ENCODE measurements at places on chromosomes 4 and X. TPM values are rescaled to one million over a fixed set of nuclear protein-coding genes. Genes with fewer than 3 reads are reported as not detected.

The ARR3 gene
- total RNA-seq = not detected

The TRAM1L1 gene
- total RNA-seq = not detected

The VCX3A gene
- not detected for total RNA-seq

The LETM1 gene
- 44.0 TPM for total RNA-seq

The MAGEA2 gene
- not detected for total RNA-seq

The ANOS1 gene
- 0.08 TPM for total RNA-seq

- no peak for DNase-seq
- no peaks in the 10 kb centered on the region for H3K36me3 ChIP-seq
- H3K4me3 ChIP-seq = no peak overlapping the region
- H3K4me1 ChIP-seq = peaks cover 2% of the 10 kb centered on the region
- H3K27ac ChIP-seq = no peak overlapping the region
- peaks cover 6% of the 10 kb centered on the region for H3K27me3 ChIP-seq
These were observed 33.3 kb upstream of the DSPP start for GRCh38 chr4:87574996-87575395.

GRCh38 chrX:27966492-27966891, 14.8 kb downstream of the DCAF8L1 start:
- no peaks in the 10 kb centered on the region for H3K4me1 ChIP-seq
- no peaks in the 10 kb centered on the region for H3K27me3 ChIP-seq
- no peak overlapping the region for H3K27ac ChIP-seq
- DNase-seq = no peak

- no peaks in the 10 kb centered on the region for H3K4me1 ChIP-seq
- H3K36me3 ChIP-seq = no peaks in the 10 kb centered on the region
- no peak for DNase-seq
- no peak overlapping the region for H3K27ac ChIP-seq
- no peak overlapping the region for H3K4me3 ChIP-seq
These were observed 102.9 kb downstream of the CLCN4 start for GRCh38 chrX:10259716-10260115.

DNA sequence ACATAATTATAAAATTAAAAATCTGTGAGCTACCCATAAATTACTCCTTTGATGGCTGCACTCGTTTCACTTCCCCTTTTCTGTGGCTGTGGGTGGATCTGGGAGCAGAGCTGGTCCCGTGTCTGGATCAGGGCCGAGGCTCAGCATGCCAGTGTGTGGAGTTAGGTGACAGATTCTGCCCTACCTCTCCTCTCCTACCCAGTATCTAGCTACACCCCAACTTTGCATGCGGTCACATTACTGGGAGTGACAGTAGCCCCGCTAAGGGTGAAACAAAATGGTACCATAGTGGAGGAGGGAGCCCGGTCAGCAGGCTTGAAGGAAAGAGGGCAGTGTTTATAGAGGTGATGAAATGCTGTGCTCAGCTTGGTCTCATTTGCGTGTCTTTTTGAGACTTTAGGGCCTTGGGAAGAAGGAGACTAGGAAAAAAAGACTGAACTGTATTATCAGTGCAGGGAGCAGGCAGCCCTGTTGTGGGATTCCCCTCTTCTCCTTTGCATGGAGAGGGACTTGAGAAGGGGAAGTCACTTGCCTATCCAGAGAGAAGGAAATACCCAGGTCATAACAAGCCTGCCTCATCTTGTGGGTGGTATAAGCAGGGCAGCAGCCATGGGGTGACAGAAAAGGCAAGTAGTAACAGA, 48.4 kb downstream of the ARHGAP10 start:
- no peak for DNase-seq
- H3K4me1 ChIP-seq = peaks cover 8% of the 10 kb centered on the region
- H3K27me3 ChIP-seq = no peaks in the 10 kb centered on the region
- H3K4me3 ChIP-seq = no peak overlapping the region
- H3K27ac ChIP-seq = peak overlapping the region; percentile 1

- H3K4me3 ChIP-seq = no peak overlapping the region
- DNase-seq = no peak
- no peaks in the 10 kb centered on the region for H3K27me3 ChIP-seq
- no peak overlapping the region for H3K27ac ChIP-seq
These were observed 185.8 kb downstream of the SHOX start for GRCh38 chrX:816411-816810.

GRCh38 chrX:105114554-105115130, 105.9 kb downstream of the TEX13A start:
- no peak overlapping the region for H3K27ac ChIP-seq
- no peak overlapping the region for H3K4me3 ChIP-seq
- no peaks in the 10 kb centered on the region for H3K27me3 ChIP-seq
- no peaks in the 10 kb centered on the region for H3K4me1 ChIP-seq

- H3K4me3 ChIP-seq = no peak overlapping the region
- no peak overlapping the region for H3K27ac ChIP-seq
- no peaks in the 10 kb centered on the region for H3K36me3 ChIP-seq
- DNase-seq = no peak
These were observed 47.3 kb upstream of the NSG1 start for GRCh38 chr4:4339504-4340085.

GRCh38 chr4:124943145-124943889, 230.8 kb upstream of the ANKRD50 start:
- H3K4me1 ChIP-seq = no peaks in the 10 kb centered on the region
- H3K27me3 ChIP-seq = no peaks in the 10 kb centered on the region
- no peaks in the 10 kb centered on the region for H3K36me3 ChIP-seq
- no peak overlapping the region for H3K4me3 ChIP-seq
- no peak for DNase-seq

DNA sequence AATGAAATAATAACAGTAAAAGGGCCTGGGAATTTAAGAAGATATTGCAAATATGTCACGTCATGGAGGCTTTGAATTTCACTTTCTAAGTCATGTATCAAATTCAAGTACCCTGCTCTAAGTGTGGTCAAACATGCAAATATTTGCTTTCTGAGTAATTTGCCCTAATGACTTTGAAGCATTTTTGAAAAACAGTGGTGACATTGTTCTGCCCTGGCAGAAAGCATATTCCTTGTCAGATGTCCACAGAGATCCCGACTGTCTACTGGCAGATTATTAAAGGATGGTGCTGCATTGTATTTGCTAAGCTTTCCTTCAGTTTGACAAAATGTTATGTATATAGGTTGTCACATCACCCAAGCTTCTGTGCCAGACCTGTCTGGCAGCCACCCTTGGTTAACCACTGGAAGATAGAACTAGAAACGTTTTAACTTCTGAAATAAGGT, 92.5 kb downstream of the ANK2 start:
- H3K36me3 ChIP-seq = no peaks in the 10 kb centered on the region
- no peak overlapping the region for H3K4me3 ChIP-seq
- H3K4me1 ChIP-seq = peaks cover under 1% of the 10 kb centered on the region
- no peak overlapping the region for H3K27ac ChIP-seq

- H3K36me3 ChIP-seq = no peaks in the 10 kb centered on the region
- DNase-seq = no peak
- H3K4me3 ChIP-seq = no peak overlapping the region
- no peak overlapping the region for H3K27ac ChIP-seq
These were observed 28.9 kb upstream of the GPC4 start for GRCh38 chrX:133444196-133444595.

GRCh38 chr4:180058691-180059215, 2184.4 kb upstream of the TENM3 start:
- H3K36me3 ChIP-seq = no peaks in the 10 kb centered on the region
- H3K27me3 ChIP-seq = peaks cover 70% of the 10 kb centered on the region
- peaks cover 13% of the 10 kb centered on the region for H3K4me1 ChIP-seq
- peak; percentile 41 for DNase-seq
- no peak overlapping the region for H3K27ac ChIP-seq

- DNase-seq = no peak
- H3K36me3 ChIP-seq = peaks cover 31% of the 10 kb centered on the region
- H3K27ac ChIP-seq = no peak overlapping the region
- peaks cover 20% of the 10 kb centered on the region for H3K4me1 ChIP-seq
- no peak overlapping the region for H3K4me3 ChIP-seq
These were observed 4.9 kb downstream of the SEPTIN11 start for GRCh38 chr4:76954489-76954888.

DNA sequence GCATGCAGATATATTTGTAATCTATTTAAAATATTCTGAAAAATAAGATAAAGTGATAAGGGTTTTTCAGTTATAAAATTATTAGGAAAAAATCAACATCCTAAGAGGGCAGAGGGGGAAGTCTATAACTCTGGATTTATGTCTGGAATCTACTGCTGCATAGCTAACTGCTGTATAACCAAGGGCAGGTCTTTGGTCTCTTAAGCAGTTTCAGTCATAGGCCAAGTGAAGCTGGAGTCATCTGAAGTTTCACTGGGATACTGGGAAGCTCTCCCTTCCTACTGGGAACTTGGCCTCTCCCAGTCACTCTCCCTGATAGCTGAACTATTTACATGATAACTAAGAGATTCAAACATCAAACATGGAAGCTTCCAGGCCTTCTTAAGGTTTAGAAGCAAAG, 1409.9 kb upstream of the PCDH7 start:
- H3K27ac ChIP-seq = no peak overlapping the region
- H3K4me1 ChIP-seq = no peaks in the 10 kb centered on the region
- H3K36me3 ChIP-seq = no peaks in the 10 kb centered on the region
- no peaks in the 10 kb centered on the region for H3K27me3 ChIP-seq
- no peak for DNase-seq
- no peak overlapping the region for H3K4me3 ChIP-seq

GRCh38 chr4:105140684-105141490, 5.8 kb upstream of the TET2 start:
- peaks cover 12% of the 10 kb centered on the region for H3K4me1 ChIP-seq
- H3K27ac ChIP-seq = no peak overlapping the region
- H3K36me3 ChIP-seq = peaks cover 2% of the 10 kb centered on the region
- no peak overlapping the region for H3K4me3 ChIP-seq

- no peaks in the 10 kb centered on the region for H3K36me3 ChIP-seq
- no peaks in the 10 kb centered on the region for H3K27me3 ChIP-seq
- DNase-seq = no peak
- H3K4me1 ChIP-seq = no peaks in the 10 kb centered on the region
- H3K4me3 ChIP-seq = no peak overlapping the region
These were observed 56.4 kb upstream of the SPOCK3 start for GRCh38 chr4:167290678-167291077.

DNA sequence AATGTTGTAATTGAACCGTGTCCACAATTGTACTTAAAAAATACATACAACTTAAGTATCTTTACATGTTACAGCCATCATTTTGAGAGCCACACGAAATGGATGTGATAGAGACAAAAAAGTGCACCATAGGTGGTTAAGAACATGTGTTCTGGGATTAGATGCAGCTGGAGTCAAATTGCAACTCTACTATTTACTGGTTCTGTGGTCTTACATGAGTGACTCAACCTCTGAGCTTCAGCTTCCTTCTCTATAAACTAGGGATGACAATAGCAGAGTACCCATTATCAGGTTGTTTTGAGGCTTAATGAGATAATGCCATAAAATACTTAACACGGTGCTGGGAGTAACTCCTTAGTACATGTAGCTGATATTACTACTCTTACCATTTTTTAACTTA, 130.4 kb downstream of the IDS start:
- H3K4me1 ChIP-seq = no peaks in the 10 kb centered on the region
- H3K4me3 ChIP-seq = no peak overlapping the region
- H3K27me3 ChIP-seq = peaks cover 2% of the 10 kb centered on the region
- DNase-seq = no peak
- no peaks in the 10 kb centered on the region for H3K36me3 ChIP-seq

All from activated naive CD8-positive, alpha-beta T cell treated with anti-CD3 and anti-CD28 coated beads, Interleukin-2, amount 10 ng/mL, durations not matched to agents 7 days and 5 days (primary cell).